ENCODE measurements at places on chromosomes 4 and X.

DNA sequence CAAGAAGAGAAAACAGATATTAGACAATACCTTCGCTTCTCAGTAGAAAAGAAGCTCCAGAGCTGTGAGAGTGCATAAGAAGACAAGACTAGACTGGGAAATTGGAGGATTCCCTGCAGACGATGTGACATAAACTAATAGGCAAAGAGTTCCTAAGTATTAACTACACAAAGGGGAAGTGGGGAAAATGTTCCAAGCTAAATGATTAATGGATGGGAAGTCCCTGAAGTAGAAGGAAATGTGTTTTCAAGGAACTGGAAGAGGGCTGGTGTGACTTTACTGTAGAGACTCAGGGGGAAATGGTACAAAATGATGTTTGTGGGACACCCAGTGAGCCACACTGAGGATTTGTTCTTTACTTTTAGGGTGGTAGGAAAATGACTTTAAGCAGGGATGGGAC, 69.7 kb upstream of the DCLK2 start:
- no peak for DNase-seq

- no peak for DNase-seq
These were observed 89.3 kb downstream of the RLIM start for GRCh38 chrX:74525116-74525515.

GRCh38 chrX:40878766-40879165, 143.4 kb upstream of the MED14 start:
- no peak for DNase-seq

DNA sequence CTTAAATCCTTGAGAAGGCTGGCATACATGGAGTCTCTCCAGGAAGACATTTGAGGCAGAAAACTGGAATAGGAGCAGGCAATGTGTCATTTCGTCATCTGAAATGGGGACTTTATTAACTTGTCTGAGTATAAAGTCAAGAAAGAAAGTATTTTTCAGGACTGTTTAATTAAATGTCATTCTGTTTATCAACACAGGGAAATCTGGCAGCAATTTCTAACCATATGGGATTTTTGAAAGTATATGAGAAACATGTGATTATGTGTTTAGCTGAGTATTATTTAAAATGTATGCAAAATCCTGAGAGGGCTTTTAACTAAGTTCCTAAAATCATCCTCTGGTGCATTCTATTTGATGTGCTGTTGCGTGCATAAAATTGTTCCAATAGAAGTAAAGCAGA, 3.9 kb upstream of the FAM9A start:
- DNase-seq = no peak

- no peak for DNase-seq
These were observed 17.7 kb downstream of the FOXR2 start for GRCh38 chrX:55640854-55641253.

All from NCI-H1436 treated with DMSO at 0.1 percent for 48 hours (cell line).